Ammon's horn (tissue), 1 donor: ENCODE measurements at places on chromosomes 6 and 20.
A peak's percentile ranks its signal among the peaks of the same experiment; 100 is the strongest.

DNA sequence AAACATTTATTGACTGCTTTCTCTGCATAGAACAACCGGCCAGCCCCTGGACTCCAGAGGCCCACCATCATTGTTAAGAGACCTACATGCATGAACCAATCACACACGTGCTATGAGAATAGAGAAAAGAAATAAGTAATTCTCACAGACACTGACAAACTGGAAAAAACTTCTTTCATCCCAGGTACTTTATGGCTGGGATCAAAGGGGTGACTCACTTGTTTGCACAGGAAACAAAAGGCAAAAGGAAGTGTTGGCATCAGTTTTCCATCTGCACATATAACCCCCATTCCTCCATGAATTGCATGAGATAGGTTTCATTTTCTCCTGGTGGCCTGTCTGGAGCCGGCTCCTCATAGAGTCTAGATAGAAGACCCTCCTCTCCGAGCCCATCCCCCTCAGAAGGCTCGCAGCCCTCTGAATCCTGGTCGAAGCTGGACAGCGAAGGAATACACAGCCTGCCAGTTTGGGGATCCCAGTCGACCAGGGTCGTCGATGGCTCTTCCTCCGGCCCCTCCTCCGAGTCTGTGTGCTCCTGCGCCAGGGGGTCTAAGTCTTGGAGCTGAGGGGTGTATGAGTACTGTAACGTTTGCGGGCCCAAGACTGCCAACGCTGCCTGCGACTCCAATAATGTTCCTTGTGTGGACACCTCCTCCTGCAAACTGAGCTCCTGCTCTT is 43.3 kb downstream of the IL20RA start:
- DNase-seq: no peak

GRCh38 chr6:24431045-24431451 is 28.3 kb downstream of the MRS2 start:
- peak; percentile 35 for DNase-seq

DNA sequence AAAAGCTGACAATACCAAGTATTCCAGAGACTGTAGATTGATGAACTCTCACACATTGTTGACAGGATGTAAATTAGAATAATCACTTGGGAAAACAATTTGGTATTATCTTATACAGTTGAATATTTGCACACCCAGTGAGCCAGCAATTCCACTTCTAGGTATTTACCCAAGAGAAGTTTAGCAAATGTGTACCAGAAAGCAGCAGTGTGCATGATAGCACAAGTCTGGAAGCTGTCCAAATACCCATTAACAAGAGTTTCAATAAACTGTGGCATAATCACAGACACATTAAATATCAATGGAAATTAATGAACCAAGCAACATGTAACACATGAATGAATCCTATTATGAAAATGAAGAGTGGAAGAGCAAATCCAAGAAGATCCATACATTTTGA is 233.6 kb downstream of the TPBG start:
- DNase-seq: no peak

- no peak for DNase-seq
Measured at GRCh38 chr6:105045526-105045925, 88.6 kb downstream of the LIN28B start.

DNA sequence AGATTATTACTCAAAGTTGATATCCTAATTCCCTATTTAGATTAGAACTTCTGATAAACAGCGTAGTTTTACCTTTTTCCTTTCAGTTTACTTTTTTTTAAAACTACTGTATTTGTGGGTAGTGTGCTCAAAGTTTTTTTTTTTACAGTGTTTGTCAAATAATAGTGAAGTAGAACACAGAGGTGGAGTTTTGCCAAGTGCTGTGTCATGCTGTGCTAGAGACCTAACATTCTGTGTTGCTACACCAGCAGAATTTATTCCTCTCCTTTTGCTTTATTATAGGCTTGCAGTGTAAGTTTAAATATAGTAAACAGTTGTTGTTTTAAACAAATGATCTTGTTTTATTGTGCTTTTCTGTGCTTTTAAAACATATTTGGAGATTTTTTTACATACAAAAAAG is 125.4 kb downstream of the HIVEP1 start:
- DNase-seq: peak; percentile 83

DNA sequence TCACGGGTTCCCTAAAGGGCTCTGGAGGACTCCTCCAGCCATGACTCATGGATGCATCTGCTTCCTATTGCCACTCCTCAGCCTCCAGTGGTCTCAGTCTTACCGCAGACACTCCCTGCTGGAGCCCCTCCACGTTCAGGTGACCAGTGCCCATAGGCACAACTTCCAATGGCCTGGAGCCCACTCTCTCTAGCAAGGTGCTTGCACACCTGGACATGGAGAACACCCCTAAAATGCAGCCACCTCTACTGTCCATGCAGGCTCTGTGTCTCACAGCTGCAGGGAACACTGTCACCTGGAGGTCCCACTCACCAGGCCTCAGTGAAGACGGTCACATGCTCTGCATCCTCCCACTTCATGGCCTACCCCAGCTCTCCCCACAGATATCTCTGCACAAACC is 36.0 kb downstream of the HUS1B start:
- no peak for DNase-seq

GRCh38 chr6:56659721-56660380 is 17.2 kb upstream of the DST start:
- DNase-seq: peak; percentile 44

DNA sequence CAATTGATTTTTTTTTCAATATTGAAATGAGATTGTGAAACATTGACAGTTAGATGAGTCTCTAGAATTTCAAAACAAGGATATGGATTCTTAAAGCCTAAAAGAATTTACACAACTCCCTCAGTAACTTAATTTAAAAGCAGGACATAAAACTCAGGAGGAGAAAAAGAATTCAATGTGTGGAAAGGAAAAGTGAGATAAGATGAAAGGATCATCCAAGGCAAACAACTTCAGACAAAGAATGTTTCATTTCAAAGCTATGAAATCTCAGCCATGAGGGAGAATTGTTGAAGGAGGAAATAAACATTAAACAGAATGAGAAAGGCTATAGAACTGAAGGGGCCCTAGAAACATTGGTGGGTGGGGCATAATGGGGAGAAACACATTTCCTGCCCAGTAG is 191.7 kb upstream of the NOX3 start:
- no peak for DNase-seq

DNA sequence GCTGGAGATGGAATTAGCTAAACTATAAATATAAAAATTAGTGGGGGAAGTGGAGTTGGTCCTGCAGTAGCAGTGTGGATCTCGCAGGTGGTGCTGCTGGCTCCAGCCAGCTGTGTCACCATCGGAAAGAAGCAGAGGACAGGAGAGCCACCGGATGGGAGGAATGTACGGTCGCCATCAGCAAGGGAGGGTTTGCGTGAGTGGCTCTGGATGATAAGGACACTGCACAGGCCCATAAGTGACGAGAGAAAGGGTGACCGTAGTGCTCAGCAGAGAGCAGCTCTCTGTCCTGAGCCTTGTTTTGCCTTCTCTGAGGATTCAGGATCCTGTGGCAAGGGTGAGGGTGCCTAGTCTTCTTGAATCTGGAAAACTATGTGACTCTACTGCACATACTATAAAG is 378.7 kb downstream of the ZFAND3 start:
- DNase-seq: no peak

DNA sequence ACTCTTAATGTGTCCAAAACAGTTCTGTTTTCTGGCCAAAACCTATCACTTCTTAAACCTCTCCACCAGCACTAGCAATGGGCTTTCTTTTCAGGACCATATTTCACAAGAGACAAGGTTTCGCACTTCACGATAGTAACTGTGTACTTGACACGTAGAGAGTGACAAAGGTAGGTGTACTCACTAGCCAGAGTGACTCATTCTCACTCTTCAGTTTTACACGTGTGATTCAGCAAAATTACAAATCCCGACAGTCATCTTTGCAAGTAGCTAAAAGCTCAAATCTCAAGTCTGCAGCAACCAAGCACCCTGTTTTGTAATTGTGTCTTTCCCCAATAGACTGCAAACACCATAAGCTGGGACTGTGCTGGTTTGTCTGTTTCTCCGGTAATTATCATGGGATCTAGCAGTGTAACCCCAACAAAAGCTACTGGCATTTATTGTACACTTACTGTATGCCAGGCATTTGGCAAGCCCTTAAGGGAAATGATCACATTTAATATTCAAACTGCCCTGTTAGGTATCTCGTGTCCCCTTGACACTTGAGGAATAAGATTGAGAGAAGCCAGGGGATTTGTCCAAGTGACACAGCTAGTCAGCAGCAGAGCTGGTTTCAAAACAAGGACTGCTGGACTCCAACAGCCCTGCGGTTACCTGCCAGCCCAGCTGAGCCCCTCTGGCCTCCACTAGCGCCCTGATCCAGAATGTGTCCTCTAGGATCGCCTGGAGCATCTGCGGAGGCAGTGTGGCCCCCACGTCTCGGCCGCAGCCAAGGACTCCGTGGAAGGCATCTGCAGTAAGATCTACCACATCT is 9.9 kb downstream of the PCIF1 start:
- DNase-seq: peak; percentile 51

DNA sequence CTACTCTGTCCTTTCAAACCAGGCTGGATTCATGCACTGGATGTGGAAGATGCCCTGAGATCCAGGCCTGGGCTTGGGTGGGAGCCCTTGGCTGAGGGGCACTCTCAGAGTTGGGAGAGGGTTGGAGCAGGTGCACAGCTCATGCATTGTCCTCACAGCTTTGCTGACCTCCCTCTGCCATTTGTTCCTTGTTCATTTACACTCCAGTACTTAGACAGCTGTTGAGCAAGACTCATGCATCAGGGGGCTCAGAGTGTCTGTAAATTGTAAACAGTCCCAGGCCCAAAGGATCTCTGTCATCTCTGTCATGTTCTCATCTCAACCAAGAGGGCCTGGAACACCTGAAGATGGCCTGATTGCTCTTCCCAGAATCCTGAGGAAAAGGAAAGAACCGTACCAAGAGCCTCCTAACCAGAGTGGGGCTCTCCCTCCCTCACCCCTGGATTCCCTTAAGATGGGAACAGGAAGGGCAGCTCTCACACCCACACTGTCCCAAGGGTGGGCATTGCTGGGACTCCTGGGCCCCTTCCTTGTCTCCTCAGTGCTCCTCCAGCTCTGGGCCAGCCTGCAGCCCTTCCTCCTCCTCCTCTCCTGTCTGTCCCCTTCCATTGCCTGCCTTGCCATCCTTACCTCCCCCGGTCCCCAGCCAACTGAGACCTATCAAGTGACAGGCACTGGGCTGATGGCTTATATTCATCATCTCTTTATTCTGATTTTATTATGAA is 132.9 kb downstream of the FOXO3 start:
- no peak for DNase-seq

DNA sequence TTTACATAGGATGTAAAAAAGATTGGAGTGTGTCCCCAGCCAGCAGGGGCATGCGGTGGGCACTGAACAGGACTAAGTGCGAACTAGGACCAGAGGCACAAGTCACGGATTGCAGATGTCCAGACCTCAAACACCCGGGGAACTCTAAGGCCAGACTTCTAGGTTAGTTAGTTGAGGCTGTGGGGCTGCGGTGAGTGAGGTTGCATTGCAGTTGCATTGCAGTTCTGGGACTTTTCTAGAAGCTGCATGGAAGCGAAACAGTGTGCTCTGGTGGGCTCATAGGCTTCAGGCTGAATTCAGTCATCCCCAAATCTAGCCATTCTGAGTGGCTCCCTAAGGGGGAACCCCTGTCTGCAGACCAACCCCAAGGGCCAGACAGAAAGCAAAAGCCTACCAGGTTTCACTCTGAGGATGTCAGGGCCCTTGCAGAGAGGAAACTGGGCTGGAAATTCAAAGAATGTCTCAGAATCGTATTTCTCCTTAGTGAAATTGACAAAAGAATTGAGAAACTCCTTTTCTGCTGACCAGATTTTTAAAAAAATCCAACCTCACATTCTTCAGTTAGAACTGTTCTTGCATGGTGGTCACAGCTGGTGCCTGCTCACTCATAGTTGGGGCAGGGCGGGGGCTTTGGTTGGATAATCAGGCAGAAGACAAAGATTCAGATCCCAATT is 182.8 kb downstream of the ZDHHC14 start:
- DNase-seq: no peak

- DNase-seq: no peak
Measured at GRCh38 chr6:126581316-126581715, 241.4 kb downstream of the CENPW start.

GRCh38 chr6:105492706-105493673 is 90.1 kb upstream of the PREP start:
- no peak for DNase-seq
